ENCODE measurements at places on chromosomes 1 and 21. TPM values are rescaled to one million over a fixed set of nuclear protein-coding genes. Genes with fewer than 3 reads are reported as not detected.

KCNN3 gene
- polyA plus RNA-seq: 0.05 TPM

FAM167B gene
- not detected for polyA plus RNA-seq

FAM229A gene
- polyA plus RNA-seq: 2.4 TPM

GNAT2 gene
- polyA plus RNA-seq: 0.23 TPM
